ENCODE measurements at places on chromosomes 1 and 21. TPM values are rescaled to one million over a fixed set of nuclear protein-coding genes. Genes with fewer than 3 reads are reported as not detected.

The CCDC18 gene
- 10.5 TPM for total RNA-seq

The MSH4 gene
- total RNA-seq: 0.40 TPM

The NECTIN4 gene
- not detected for total RNA-seq

The TCHH gene
- 7.1 TPM for total RNA-seq

The FCRL5 gene
- 111 TPM for total RNA-seq

The CHRM3 gene
- 0.57 TPM for total RNA-seq

The CSF1 gene
- total RNA-seq: 82.5 TPM

The ST6GALNAC5 gene
- 1.5 TPM for total RNA-seq
